ENCODE measurements at places on chromosomes 2 and 18. TPM values are rescaled to one million over a fixed set of nuclear protein-coding genes. Genes with fewer than 3 reads are reported as not detected.

Gene LAMA1
- total RNA-seq = 0.07 TPM

Gene TNFAIP6
- total RNA-seq = 0.98 TPM

Gene NEU2
- total RNA-seq = not detected

Gene ZNF385B
- total RNA-seq = not detected

Gene FZD7
- total RNA-seq = 5.6 TPM

Gene SKA1
- 10.9 TPM for total RNA-seq
